Ascending aorta (tissue), 2 donors: ENCODE measurements at places on chromosomes 3 and 15.

DNA sequence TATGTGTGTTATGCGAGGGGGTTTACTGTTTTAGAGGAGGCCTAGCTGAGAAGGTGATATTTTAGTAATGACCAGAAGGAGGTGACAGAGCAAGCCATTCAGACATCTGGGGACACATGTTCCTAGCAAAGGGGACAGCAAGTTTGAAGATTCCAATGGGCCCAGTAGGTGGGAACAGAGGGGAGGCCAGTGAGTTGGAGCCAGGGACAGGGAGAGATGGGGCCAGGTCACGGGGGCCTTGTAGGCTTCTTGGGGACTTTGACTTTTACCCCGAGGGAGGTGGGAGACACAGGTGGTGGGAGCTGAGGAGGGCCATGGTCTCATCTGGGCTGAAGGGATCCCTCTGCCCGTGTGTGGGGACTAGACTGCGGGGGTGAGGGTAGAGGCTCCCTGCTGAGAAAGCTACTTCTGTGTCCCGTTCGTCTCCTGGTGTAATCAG lies 72.5 kb downstream of the MGLL start:
- no peak for DNase-seq

- no peak for DNase-seq
These were observed 54.7 kb downstream of the FAM174B start for GRCh38 chr15:92600856-92601255.

DNA sequence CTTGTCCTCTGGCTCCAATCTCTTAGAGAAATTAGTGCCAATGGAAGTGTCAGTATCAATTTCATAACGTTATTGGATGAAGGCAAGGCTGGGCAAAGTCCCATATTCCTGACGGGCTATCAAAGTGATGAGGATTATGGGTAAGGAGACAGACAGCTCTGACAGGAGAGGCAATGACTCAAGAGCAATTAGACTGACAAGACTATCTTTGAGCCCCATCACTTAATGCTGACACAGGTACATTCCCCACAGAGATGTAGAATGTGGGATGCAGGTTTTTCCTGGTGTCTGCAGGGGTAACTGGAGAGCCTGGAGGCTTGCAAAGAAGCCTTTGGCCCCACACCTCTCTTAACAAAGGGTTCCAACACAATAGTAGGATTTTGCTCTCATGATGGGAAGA lies 208.3 kb downstream of the NTRK3 start:
- DNase-seq = no peak

DNA sequence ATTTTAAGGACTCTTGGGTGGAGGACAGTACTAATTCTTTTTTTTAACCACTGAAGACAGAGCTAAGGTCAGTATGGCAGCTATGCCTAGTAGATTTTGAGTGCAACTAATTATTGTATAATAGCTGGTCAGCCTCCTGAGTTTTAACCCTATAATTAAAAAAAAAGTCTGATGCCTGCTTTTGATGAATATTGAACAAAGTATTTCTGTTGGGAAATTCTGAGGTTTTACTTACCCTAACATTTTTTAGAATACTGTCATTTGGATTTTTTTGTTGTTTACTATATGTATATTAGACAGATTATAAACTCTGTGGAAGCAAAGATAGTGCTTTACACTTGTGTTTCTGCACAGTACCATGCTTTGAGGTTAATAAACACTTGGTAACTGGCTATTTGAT lies 20.8 kb downstream of the TCF12 start:
- no peak for DNase-seq

- no peak for DNase-seq
These were observed 138.5 kb downstream of the RORA start for GRCh38 chr15:61090386-61091288.
